ENCODE measurements at places on chromosomes 2 and 18. TPM values are rescaled to one million over a fixed set of nuclear protein-coding genes. Genes with fewer than 3 reads are reported as not detected.
A peak's percentile ranks its signal among the peaks of the same experiment; 100 is the strongest.

Gene KIAA2012
- 0.42 TPM for polyA plus RNA-seq

Gene ANKRD30B
- polyA plus RNA-seq: not detected

Gene ERICH2
- polyA plus RNA-seq: 1.1 TPM

Gene SERPINB11
- not detected for polyA plus RNA-seq

Gene DUSP2
- 3.0 TPM for polyA plus RNA-seq

Gene CXCR2
- 0.29 TPM for polyA plus RNA-seq

Gene IL1RN
- polyA plus RNA-seq: not detected

DNA sequence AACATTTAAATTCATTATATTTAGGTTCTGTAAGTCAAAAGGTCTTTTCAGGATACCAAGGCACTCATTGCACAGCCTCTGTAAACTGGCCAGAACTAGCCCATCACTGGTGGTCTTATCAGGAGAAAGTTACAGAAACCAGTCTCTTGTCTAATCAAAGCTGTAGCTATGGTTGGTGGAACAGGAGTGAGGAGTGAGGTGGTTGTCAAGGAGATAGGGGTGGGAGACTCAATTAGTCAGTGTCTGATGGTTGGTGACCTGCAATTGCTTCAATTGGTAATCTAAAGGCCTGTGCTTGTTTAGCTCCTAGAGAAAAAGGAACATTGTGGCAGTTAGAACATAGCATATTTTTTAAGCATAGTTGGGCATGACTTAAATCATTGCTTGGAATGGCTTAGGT, 458.6 kb upstream of the CDH2 start:
- DNase-seq: no peak

- DNase-seq: no peak
Measured at GRCh38 chr2:94999431-94999883, 26.1 kb upstream of the MAL start.

- DNase-seq: no peak
Measured at GRCh38 chr18:5601188-5601624, 57.4 kb upstream of the EPB41L3 start.

DNA sequence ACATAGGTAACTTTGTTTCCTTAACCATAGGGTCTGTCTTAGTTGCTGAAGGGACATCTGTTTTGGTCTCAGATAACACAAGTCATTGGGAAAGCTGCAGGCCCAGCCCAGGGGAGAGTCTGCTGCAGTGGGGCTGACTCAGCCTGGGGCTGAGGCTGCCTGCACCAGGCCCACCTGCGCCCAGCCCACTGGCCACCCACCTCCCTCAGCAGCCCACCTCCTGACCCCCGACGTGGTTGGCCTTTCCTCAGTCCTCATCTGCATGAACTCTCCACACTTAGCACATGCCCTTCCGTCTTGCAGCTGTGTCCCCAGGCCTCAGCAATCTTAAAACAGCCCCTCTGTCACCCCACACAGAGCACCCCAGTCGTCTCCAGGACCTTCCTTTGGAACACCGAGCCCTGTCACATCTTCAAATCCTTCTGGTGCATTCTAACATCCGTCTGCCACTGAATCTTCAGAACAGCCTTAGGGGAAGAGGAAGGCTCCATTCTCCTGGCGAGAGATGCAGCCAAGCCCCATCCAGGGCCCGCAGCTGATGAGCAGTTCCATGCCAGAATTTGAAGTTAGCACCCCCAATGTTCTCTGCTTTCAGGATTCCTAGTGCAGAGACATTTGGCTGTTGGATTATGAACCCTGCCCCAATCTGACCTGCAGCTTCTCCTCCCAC, 231.4 kb downstream of the SEPTIN10 start:
- DNase-seq: no peak

- DNase-seq: peak; percentile 63
Measured at GRCh38 chr18:44848644-44849335, 168.1 kb downstream of the SETBP1 start.

GRCh38 chr18:70494524-70494923, 205.7 kb downstream of the SOCS6 start:
- DNase-seq: no peak

DNA sequence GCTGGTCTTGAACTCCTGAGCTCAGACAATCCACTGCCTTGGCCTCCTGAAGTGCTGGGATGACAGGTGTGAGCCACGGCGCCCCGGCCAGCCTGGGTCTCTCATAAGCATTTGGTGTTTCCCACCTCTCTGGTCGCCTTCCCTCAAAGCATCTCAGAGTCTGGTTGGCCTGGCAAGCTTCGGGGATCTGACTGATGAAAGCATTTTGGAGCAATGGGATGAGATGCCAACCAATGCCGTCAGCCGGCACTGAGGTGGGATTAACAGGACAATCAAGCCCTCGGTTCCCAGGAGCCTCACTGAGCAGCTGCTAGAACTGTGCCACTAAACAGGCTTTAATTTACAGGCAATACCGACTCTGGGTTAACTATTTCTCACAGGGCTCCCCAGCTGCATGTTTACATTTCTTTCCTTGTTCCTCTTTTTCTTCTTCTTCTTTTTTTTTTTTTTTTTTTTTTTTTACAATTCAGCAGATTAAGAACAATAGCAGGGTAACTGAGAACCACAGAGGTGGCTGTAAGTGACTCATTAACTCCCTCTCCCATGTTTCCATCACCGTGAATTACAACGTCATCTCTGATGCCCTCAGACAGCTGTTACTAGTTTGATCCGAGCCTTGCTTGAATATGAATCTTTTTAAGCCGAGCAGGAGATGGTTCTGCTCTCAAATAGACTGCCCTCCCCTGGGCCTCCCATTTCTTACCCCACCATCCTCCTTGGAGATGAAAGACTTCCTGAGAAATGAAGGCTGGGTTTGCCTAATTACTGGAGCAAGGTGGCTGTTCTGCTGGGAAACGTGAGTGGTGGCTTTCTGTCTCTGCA, 37.9 kb downstream of the ODC1 start:
- DNase-seq: peak; percentile 78

DNA sequence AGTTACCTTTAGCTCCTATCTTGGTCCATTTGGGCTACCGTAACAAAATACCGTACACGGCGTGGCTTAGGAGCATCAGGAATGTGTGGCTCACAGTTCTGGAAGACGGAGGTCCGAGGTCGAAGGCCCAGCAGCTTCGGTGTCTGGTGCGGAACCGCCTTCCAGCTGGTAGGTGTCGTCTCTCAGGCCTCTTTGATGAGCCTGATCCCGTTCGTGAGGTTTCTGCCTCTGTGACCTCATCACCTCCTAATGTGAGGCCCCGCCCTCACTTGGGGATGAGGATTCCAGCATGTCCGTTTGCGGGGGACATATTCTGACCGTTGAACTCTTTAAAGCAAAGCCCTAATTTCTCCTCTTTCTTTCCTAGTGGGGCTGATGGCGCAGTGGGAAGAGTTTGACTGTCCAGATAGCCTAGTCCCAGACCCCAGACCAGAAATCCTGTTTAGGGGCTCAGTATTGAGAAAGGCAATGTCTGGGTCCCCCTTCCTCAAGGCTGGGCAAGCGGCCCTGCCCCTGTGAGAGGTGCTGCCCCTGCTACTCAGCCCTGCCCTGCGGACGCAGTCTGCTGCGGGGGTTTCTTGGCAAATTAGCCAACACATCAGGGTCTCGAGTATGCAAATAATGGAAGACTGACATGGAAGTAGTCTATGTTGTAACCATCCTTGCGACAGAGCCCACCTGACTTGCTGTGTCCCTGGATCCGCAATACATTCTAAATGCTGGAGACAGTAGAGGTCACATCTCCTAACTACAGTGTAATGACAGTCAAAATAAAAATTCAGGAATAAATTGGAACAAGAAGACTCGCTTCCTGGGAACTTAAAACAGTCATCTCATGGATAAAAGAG, 128.0 kb downstream of the ASB1 start:
- DNase-seq: no peak

GRCh38 chr2:100126201-100126600, 16.2 kb downstream of the AFF3 start:
- DNase-seq: peak; percentile 21

GRCh38 chr2:45254025-45254424, 244.8 kb upstream of the SIX2 start:
- DNase-seq: no peak

DNA sequence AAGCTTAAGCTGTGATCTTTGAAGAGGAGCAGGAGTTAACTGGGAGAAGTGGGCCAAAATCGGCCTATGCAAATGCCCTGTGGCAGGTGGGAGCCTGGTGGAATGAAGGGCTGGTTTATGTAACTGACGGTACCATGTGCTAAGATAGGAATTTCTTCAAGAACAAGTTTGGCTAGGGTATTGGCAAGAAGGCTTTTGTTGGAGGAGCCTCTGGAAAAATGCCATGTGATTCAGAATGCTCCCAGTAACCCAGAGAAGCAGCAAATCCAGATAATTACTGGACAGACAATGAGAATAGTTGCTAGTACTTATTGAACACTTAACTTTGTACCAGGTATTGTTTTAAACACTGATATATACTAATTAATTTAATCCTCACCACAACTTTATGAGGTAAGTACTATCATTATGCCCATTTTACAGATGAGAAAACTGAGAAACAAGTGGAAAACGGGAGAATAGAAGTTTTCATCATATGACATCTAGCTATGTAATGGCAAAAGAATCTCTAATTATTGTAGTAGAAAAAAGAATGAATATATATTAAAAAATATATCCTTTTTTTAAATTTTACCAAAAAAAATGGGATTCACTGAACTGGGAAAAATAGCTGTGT, 9.1 kb upstream of the FAM124B start:
- DNase-seq: no peak

GRCh38 chr2:224798180-224798579, 82.0 kb upstream of the CCDC195 start:
- DNase-seq: no peak

GRCh38 chr18:43720041-43720440, 442.8 kb upstream of the SYT4 start:
- DNase-seq: no peak

- DNase-seq: no peak
Measured at GRCh38 chr2:3223080-3223923, 154.3 kb downstream of the EIPR1 start.

- DNase-seq: no peak
Measured at GRCh38 chr2:51003345-51004192, 28.4 kb downstream of the NRXN1 start.

DNA sequence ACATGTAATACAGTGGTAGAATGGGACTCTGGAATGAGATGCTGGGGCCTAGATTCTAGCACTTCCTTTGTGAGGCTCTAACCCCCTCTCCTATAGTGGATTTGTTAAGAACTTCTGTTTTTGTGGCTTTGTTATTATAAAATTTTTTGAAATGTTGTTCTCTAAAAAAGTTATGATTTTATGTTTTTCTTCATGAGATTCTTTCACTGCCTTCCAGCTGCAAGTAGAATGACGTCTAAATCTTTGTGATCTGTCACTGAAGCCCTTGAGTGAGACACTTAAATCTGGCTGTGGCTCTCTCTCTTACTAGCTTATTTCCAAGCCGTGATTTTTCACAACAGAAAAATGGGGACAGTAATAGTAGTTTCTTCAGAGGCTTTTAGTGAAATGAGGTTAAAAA, 1.6 kb downstream of the CASP8 start:
- DNase-seq: no peak

DNA sequence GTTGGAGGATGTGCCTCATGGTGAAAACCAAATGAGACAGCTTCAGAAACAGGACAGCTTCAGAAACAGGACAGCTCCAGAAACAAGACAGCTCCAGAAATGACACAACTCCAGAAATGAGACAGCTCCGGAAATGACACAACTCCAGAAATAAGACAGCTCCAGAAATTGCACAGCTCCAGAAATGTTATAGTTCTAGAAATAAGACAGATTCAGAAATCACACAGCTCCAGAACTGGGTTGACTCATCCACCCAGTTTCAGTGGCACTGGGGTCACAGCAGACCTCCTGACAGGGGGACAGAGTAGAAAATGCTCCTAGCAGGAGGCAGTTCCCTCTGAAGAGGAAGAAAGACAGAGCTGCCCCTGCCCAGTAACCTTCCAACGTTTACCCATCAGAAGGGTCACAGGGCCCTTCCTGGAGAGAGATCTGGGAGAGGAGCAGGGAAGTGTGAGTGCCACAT, 26.9 kb upstream of the COL6A3 start:
- no peak for DNase-seq

DNA sequence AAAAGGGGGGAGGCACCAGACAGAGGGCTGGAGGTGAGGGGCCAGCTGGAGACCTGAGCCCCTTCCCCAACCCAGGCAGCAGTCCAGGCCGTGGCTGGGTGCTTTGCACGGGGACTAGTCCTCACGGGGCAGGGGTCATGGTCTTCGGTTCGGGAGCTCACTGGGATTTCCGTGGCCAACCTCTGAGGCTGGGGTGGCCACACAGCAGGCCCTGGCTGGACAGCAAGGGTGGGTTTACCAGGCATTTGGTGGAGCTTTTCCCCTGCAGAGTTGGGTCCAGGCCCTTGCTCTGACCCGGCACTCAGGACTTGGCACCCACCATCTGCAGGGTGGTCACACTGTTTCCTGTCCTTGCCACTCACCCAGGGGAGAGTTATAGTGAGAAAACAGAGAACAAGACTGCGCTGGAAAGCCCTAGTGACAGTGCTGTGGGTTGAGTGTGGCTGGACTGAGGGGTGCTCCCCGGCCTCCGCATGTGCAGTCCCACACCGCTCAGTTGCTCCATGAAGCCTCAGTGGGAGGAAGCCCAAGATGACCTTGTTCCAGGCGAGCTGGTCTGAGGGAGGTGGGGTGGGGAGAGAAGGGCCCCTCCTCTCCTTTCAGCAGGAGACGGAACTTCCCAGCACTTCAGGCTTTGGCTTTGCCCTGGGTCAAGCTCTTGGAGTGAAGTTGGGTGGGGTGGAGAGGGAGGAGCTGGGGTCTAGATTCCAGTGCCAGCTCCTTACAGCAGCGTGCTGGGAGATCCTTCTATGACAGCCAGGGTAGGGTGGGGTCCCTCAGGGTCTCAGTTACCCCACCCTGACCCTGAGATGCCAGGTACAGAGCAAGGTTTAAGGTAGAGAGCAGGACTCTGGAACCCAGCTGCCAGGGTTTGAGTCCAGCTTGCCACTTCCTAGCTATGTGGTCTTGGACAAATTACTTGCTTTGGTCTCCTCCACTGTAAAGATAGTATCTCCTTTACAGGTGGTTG, 219.8 kb downstream of the DYSF start:
- DNase-seq: no peak

GRCh38 chr2:45343251-45344017, 267.6 kb downstream of the SRBD1 start:
- peak; percentile 55 for DNase-seq

DNA sequence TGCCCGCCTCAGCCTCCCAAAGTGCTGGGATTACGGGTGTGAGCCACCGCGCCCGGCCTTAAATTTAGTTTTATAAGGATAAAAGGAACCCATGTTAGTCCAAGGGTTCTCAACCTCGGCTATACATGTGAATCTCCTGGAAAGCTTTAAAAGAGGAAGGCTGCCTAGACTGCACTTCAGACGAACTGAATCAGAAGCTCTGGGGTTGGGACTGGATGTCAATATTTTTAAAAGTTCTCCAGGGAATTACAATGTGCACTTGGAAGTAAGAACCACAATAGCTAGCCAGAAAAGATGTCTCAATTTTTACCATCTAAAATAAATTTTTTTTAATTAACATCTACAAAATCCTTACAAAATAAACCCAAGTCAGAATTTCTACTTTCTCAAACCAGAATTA, 10.1 kb downstream of the LMAN2L start:
- DNase-seq: no peak

Data from brain (organoid and tissue), 16 donors.